ENCODE measurements at places on chromosomes 5 and 9.

DNA sequence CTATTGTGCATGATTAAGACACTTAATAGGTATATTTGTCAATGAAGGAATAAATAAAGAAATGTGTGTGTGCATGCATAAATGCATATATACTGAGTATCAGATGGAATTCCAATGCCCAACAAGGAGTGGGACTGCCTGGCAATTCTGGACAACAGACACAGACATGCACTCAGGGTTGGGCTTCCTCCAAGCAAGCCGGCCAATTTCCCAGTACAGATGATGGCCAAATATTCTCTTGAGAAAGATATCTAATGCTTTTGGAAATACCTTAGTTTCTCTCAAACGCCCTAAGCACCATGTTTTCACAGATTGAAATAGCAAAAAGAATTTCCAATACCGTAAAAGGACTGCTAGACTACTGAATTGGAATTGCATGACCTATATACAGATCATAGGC lies 11.1 kb downstream of the FTMT start:
- no peak for DNase-seq

DNA sequence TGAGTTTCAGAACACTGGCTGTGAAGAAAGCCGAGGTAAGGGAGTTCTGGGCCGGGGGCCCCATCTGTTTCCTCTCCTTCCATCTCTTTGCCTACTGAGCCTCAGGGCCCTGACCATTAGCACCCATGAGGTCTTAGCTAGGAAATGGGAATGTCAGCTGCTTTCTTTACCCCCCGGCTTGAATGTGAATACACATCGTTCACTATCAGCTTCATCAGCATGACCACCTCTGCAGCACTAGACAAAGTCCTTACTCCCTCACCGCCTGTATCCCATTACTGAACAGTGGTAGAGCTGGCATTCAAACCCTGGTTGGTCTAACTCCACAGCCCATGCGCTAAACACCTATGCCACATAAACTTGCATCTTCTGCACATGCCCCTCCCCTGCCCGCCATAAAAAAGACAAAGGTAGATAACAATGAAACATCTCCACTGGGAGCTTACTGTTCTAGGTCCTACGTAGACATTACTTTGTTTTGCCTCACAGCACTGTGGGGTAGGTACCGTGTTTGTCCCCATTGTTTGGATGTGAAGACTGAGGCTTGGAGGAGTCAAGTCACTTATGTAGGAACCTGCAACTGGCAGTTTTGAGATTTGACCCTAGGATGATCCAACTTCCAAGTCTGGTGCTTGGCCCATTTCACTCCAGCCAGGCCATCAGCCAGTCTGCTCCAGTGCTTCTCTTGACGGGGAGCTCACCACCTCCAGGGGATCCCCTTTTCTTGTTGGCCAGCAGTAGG lies 93.3 kb downstream of the AMBP start:
- no peak for DNase-seq

GRCh38 chr5:76111477-76112174 lies 28.4 kb downstream of the SV2C start:
- DNase-seq: no peak

- DNase-seq: no peak
Observed at GRCh38 chr9:110691002-110691549, 22.5 kb downstream of the MUSK start.

- no peak for DNase-seq
Observed at GRCh38 chr9:116288658-116289057, 135.1 kb downstream of the PAPPA start.

DNA sequence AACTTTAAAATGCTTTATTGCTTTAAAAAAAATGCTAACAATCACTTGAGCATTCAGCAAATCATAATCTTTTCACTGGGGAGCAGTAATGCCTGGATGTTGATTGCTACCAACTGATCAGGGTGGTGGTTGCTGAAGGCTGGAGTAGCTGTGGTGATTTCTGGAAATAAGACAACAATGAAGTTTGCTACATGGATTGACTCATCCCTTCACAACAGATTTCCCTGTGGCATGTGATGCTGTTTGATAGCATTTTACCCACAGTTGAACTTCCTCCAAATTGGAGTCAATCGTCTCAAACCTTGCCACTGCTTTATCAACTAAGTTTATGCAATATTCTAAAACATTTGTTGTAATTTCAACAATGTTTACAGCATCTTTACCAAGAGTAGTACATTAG lies 83.3 kb downstream of the MLLT3 start:
- no peak for DNase-seq

GRCh38 chr9:78262655-78263054 lies 26.8 kb downstream of the CEP78 start:
- DNase-seq: no peak

DNA sequence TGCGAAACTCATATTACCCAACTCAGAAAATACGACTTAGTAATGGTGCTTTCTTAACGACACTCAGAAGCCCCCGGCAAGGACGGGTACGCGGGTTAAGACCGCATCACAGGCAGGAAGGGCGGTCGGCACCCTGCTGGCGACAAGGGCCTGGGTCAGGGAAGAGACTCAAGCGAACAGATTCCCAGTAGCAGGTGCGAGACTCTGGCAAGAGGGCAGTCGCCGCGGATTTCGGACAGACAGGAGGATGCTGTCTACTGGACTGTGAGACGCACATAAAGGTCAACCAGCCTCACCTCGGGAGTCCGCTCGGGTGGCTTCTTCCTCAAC lies 398 bp downstream of the RAPGEF6 start:
- no peak for DNase-seq

DNA sequence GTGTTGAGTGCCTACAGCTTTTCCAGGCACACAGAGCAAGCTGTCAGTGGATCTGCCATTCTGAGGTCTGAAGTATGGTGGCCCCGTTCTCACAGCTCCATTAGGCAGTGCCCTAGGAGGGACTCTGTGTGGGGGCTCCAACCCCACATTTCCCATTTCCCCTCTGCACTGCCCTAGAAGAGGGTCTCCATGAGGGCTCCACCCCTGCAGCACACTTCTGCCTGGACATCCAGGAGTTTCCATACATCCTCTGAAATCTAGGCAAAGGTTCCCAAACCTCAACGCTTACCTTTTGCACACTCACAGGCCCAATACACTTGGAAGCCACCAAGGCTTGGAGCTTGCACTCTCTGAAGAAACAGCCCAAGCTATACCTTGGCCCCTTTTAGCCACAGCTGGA lies 131.3 kb downstream of the DEPDC1B start:
- no peak for DNase-seq

DNA sequence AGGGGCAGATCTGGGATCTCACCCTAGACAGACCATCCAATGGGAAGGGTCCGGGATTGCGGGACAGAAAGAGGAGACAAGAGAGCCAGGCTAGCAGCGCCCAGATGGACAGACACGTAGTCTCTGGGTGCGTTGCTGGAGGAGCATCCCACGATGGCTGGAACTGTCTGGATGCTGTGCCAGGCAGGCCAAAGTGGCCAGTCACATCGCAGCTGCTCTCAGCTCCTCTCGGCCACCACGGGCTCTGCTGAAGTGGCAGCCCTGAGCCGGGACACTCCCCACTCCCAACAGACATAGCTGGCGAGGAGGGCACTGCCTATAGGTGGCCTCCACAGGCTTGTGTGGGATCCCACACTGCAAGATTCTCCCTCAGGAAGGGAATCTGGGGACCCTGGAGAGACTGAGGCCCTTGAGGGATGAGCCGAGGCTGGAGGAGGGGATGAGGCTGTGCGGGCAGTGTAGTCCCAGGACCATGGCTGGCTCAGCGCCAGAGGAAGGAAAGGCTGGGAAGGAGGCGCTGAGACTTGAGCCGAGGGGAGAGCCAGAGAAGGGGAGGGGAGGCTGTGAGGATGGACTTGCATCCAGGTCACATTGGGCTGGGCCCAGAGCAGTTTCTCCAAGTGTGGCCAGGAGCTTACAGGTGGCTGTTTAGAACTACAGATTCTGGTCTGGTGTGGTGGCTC lies 10.3 kb upstream of the WDR5 start:
- no peak for DNase-seq
